ENCODE measurements at places on chromosomes 7 and 10.

- DNase-seq = no peak
- no peaks in the 10 kb centered on the region for H3K4me1 ChIP-seq
- no peaks in the 10 kb centered on the region for H3K27me3 ChIP-seq
- H3K4me3 ChIP-seq = no peak overlapping the region
- no peaks in the 10 kb centered on the region for H3K36me3 ChIP-seq
- H3K27ac ChIP-seq = no peak overlapping the region
Observed at GRCh38 chr7:137492889-137493288, 149.4 kb upstream of the PTN start.

GRCh38 chr7:30178748-30179436 lies 44.1 kb downstream of the MTURN start:
- no peaks in the 10 kb centered on the region for H3K27me3 ChIP-seq
- no peaks in the 10 kb centered on the region for H3K36me3 ChIP-seq
- H3K27ac ChIP-seq = no peak overlapping the region
- H3K4me1 ChIP-seq = peaks cover 6% of the 10 kb centered on the region
- DNase-seq = no peak

DNA sequence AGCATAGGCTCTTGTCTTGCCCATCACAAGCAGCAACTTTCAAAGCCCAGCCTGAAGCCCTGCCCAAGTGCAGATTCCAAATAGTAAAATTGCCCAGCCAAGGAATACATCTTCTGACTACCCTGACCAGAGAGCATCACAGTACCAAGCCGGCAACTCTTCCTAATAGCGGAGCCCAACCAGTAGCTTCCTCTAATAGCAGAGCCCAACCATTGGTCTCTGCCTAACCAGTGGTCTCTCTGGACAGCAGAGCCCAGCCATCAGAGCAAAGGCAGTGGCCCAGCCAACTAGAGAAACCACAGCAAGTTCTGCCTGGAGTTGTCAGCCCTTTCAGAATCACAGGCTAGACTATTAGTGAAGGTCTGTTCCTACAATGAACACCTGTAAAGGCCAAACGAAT lies 285.6 kb downstream of the HGF start:
- no peak overlapping the region for H3K4me3 ChIP-seq
- H3K27me3 ChIP-seq = no peaks in the 10 kb centered on the region
- H3K36me3 ChIP-seq = no peaks in the 10 kb centered on the region
- DNase-seq = no peak
- H3K4me1 ChIP-seq = no peaks in the 10 kb centered on the region
- H3K27ac ChIP-seq = no peak overlapping the region

DNA sequence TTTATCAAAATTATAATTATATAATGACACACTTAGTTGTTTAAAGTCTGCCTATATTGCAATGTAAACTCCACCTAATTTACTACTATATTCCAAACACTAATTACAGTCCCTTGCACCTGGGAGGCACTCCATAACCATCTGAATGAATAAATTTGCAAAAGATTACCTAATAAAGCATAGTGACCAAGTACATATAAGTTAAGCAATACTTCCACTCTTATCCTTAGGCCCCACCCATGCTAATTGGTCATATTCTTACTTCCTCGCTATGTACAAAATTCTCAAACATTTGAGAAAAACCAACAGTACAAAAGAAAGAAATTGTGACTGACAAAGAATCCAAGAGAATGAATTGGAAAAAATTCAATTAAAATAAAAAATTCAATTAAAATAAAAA lies 65.3 kb downstream of the ZFAND4 start:
- H3K4me3 ChIP-seq = no peak overlapping the region
- DNase-seq = no peak
- peaks cover 1% of the 10 kb centered on the region for H3K36me3 ChIP-seq
- H3K4me1 ChIP-seq = no peaks in the 10 kb centered on the region

GRCh38 chr10:98055841-98056516 lies 25.6 kb upstream of the CRTAC1 start:
- peaks cover 4% of the 10 kb centered on the region for H3K27me3 ChIP-seq
- no peaks in the 10 kb centered on the region for H3K4me1 ChIP-seq
- no peak overlapping the region for H3K27ac ChIP-seq

GRCh38 chr10:108982159-108982558 lies 941.2 kb downstream of the XPNPEP1 start:
- no peak overlapping the region for H3K27ac ChIP-seq
- no peaks in the 10 kb centered on the region for H3K36me3 ChIP-seq
- H3K27me3 ChIP-seq = no peaks in the 10 kb centered on the region
